SK-N-SH (cell line): ENCODE measurements at places on chromosomes 1 and 21. TPM values are rescaled to one million over a fixed set of nuclear protein-coding genes. Genes with fewer than 3 reads are reported as not detected.

Gene BTBD19
- 36.9 and 37.9 TPM in 2 replicates for polyA plus RNA-seq

Gene BSDC1
- 51.0 and 65.7 TPM in 2 replicates for polyA plus RNA-seq

Gene CAMSAP2
- polyA plus RNA-seq, result 5.5 and 7.3 TPM in 2 replicates

Gene LCE2C
- not detected in 2 replicates for polyA plus RNA-seq

Gene SCAF4
- polyA plus RNA-seq, result 5.7 and 8.5 TPM in 2 replicates

Gene OR6N1
- polyA plus RNA-seq, result not detected in 2 replicates

Gene PDXK
- 85.7 and 89.2 TPM in 2 replicates for polyA plus RNA-seq

Gene GBP2
- polyA plus RNA-seq, result 8.7 and 10.2 TPM in 2 replicates

Gene FBXO28
- polyA plus RNA-seq, result 8.1 and 12.1 TPM in 2 replicates

Gene CGN
- polyA plus RNA-seq, result 0.36 and 0.44 TPM in 2 replicates

Gene KCNK1
- polyA plus RNA-seq, result 10.1 and 10.6 TPM in 2 replicates

Gene ATAD3A
- 34.1 and 40.2 TPM in 2 replicates for polyA plus RNA-seq

Gene TRIM17
- polyA plus RNA-seq, result 1.5 and 1.6 TPM in 2 replicates

Gene PBXIP1
- polyA plus RNA-seq, result 55.9 and 64.3 TPM in 2 replicates

Gene PEAR1
- 1.2 and 1.7 TPM in 2 replicates for polyA plus RNA-seq

Gene PTGFRN
- polyA plus RNA-seq, result 20.7 and 22.4 TPM in 2 replicates
